ENCODE measurements at places on chromosomes 6 and 20.

GRCh38 chr6:71481011-71481410, 192.4 kb downstream of the OGFRL1 start:
- DNase-seq = no peak

GRCh38 chr20:41373931-41374920, 7.6 kb upstream of the EMILIN3 start:
- DNase-seq = no peak

DNA sequence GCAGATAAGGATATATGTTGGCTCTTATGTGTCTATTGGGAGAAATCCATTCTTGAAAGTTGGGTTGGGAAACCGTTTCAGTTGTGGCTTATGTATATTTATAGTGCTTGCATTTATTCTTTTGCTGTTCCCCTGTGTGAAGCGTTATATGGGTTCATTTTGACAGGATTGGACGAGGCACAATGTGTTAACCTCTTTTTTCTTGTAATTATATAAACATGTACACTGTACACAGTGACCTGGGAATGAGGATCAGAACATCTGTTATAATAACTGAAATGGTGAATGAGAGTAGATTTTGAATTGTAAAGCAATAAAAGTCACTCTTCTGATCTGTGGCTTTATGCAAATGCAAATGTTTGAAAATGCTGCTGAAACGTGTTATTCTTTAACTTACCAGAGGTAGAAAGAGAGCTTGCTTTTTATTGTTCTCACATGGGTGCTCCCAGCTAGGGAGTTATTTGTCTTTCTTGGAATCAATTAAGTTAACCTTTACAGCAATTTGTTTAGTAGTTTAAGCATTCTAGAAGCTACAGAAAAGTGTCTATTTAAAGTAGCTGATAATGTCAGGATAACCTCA, 213.7 kb downstream of the GRIK2 start:
- no peak for DNase-seq

GRCh38 chr20:46364670-46365486, 41.5 kb downstream of the ELMO2 start:
- DNase-seq = no peak

DNA sequence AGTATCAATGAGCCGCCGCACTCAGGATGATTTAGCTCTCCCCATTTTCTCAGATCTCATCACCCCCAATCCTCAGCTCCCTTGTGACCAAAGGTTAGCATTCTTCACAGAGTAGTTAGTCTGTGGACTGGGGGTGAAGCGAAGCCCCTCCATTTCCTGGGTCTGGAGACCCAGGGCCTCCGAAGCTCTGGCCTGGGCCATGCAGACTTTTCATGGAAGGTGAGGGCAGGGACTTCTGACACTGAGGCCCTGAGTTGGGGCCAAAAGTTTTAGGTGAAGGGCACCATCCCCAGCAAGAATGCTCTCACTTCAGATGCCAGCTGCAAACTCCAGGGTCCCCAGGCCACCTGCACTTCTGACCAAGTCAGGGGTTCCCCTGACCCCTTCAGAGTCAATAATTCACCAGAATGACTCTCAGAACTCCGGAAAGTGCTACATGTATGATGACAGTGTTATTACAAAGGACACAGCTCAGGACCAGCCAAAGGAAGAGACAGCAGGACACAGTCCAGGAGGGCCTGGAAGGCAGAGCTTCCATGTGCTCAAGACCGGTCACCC, 65.7 kb upstream of the DUSP22 start:
- no peak for DNase-seq

DNA sequence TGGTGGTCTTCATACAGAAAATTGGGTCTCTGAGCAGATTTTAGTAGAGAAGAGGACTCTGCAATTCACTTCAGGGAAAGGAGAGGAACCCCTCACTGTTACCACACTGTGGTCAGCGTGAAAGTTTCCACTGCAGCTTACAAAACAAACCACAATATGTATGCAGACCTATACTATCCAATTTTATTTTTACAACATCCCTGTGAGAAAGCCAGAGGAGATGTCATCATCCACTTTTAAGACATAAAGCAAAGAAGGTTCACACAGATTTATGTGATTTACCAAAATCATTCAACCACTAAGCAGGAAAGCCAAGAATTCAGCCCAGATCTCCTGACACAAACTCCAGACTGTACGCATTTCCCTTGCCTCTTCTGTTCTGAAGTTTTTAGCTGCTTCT, 442.4 kb downstream of the FRK start:
- DNase-seq = no peak

GRCh38 chr6:64054861-64055260, 419.3 kb downstream of the PHF3 start:
- no peak for DNase-seq

- no peak for DNase-seq
Observed at GRCh38 chr20:47315339-47316056, 41.0 kb downstream of the ZMYND8 start.

GRCh38 chr20:36339646-36340592, 33.8 kb downstream of the DLGAP4 start:
- DNase-seq = no peak

DNA sequence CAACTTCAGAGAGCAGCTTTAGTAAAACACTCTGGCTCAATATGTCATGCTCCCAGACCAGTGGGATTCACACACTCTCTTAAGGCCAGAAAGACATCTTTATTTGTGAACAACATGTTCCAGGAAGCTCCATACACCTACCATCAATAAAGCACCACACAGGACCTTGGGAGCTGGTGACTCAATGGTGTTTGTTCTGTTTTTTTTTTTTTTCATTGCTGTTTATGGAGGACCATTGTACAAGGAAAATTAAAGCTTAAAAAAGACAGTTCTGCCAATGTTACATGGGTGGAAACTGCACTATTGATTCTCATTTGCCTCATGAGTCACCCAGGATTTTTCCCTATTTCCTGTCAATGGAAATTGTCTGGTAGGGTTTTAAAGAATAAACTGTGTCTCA, 36.3 kb upstream of the TENT5A start:
- DNase-seq = no peak

DNA sequence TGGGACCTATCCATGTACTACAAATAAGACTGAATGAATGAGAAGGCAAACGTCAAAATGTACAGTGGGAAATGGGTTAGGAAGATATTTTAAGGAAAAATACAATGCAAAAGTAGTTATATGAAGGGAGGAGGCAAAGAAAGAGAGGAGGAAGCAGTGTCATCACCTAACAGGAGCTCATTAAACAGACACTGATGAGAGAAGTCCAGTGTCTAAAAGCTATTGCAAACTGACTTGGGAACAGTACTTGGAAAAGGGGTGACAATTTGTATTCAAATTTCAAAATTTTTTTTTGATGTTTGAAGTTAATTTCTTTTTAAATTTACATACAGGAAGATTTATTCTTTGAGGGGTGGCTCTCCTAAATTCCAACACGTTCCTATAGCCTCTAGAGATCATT, 143.5 kb upstream of the NOX3 start:
- DNase-seq = no peak

DNA sequence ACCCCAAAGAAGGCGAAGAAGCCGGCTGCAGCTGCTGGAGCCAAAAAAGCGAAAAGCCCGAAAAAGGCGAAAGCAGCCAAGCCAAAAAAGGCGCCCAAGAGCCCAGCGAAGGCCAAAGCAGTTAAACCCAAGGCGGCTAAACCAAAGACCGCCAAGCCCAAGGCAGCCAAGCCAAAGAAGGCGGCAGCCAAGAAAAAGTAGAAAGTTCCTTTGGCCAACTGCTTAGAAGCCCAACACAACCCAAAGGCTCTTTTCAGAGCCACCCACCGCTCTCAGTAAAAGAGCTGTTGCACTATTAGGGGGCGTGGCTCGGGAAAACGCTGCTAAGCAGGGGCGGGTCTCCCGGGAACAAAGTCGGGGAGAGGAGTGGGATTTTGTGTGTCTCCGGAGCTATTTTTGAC, 69.6 kb downstream of the HFE start:
- DNase-seq = no peak

DNA sequence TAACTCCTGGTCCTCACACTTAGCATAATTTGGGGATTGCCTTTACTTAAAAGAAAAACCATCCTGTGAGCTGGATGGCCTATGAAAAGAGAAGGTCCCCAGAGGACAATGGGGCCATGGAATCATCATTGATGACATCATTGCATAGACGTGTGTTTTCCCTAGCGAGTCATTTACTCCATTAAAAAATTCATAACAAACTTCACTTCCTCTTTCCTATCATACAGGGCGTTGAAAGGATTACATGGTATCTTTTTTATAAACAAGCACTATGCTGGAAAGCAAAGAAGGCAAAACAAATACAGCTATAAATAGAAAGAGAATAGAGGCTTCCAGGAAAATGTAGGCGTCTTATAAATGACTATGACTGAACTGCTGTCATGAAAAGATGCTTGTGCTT, 11.3 kb upstream of the COL12A1 start:
- DNase-seq = no peak

- DNase-seq = no peak
Observed at GRCh38 chr6:3259491-3259958, 778 bp downstream of the PSMG4 start.

- DNase-seq = no peak
Observed at GRCh38 chr6:138004430-138005287, 102.6 kb downstream of the PERP start.

- DNase-seq = no peak
Observed at GRCh38 chr6:166046226-166046625, 121.4 kb downstream of the TBXT start.

GRCh38 chr20:36439731-36440072, 101.6 kb upstream of the MYL9 start:
- DNase-seq = no peak

DNA sequence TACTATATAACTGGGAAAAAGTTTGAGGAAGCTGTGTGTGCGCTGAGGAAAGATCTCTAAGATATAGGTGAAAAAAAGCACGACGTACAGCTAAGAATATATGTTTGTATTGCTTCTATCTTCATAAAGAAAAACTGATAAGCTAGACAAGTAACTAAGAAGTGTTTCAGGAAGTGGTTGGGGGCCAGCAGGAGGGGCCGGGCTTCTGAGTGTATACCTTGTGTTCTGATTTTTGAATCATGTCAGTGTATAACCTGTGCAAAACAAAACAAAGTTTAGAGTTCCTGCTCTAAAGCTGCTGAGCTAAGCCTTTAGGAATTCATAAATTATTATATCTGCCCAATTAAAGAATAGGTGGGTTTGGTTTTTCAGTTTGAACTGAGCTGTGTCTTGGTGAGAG, 7.9 kb upstream of the OSER1 start:
- no peak for DNase-seq

DNA sequence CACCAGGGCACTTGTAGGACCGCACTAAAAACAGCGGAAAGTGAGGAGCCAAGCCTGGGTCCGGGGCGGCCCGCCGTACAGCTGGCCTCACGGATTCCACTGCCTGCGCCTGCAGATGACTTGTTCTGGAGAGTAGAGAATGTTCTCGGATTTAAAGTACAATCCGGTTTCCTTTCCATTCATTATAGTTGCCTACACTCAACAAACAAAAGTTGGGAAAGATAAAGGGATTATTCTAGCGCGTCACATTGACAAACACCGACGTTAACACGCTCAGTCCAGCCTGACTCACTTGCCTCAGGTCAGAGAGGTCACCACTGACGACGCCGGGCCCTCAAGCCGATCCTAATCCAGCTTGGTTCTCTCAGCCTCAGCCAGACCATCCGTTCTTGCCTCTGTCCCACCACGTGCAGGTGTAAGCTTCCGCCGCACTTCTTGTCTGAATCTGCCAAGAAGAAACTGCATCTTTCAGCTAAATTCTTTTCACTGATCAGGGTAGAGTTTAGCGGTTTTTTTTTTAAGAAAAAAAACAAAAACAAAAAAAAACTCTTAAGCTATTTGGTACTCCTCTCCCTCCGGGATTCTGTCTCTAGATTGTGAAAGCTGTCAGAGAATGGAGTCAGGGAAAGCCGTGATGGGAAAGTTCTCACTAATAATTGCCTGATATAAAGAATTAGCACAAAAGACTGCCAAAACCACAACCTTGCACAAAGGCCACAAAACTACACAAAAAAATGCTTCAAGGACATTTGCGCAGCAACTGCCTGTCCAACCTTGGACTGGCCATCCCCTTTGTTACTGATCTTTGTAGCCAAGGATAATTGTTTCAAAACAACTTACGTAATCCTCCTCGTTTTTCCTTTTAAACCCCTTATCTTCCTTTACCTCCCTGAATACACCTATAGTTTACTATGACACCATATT, 1.1 kb upstream of the PHF10 start:
- peak; percentile 65 for DNase-seq

DNA sequence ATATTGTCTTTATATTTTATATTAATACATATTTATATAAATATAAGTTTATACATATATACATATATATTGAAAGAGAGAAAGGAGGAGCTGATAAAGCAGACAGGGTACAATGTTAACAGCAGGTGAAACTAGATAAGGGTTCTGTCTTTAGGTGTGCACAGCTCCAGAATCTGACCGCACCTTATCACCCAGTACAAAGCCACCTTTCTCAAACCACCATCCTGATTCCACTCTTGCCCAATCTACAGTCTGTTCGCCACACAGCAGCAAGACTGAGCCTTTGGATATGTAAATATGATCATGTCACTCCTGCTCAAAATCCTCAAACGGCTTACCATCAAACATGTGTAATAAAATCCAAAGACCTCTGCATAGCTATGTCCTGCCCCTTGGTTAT, 34.7 kb upstream of the ASCC3 start:
- DNase-seq = no peak

GRCh38 chr6:159438106-159438505, 254.9 kb downstream of the SOD2 start:
- no peak for DNase-seq

GRCh38 chr20:14960831-14961230, 623.4 kb upstream of the FLRT3 start:
- no peak for DNase-seq

GRCh38 chr6:1605893-1606779, 3.6 kb upstream of the FOXC1 start:
- peak; percentile 32 for DNase-seq

GRCh38 chr20:23361119-23361475, 885 bp upstream of the GZF1 start:
- no peak for DNase-seq

- DNase-seq = no peak
Observed at GRCh38 chr6:88856566-88856965, 106.9 kb downstream of the RNGTT start.

GRCh38 chr20:34517114-34517505, 888 bp downstream of the DYNLRB1 start:
- DNase-seq = no peak

DNA sequence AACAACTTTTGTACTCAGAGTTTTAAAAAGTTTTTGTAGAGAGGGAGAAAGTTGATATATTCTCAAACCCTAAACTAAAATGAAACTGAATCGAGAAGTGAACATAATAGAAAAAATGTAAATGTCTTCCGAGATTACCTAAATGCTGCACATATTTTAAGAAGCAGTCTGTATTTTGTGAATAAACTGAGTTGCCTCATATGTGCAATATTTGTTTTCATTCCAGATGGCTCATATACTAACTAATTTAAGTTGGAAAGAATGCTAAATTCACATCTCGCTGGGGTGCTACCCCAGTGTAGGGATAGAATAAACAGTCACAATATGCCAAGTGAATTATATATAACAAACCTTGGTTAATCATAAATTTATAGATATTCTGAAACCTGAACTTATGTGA, 285.9 kb upstream of the THEMIS start:
- no peak for DNase-seq

GRCh38 chr6:50467931-50468330, 245.4 kb upstream of the TFAP2D start:
- no peak for DNase-seq

- no peak for DNase-seq
Observed at GRCh38 chr6:125656287-125656870, 93.1 kb upstream of the HEY2 start.
